ENCODE measurements at places on chromosomes 16 and 17.

- DNase-seq, result no peak
Measured at GRCh38 chr17:16913463-16913862, 58.5 kb downstream of the TNFRSF13B start.

- no peak for DNase-seq
Measured at GRCh38 chr17:10130677-10131076, 67.7 kb downstream of the GAS7 start.

DNA sequence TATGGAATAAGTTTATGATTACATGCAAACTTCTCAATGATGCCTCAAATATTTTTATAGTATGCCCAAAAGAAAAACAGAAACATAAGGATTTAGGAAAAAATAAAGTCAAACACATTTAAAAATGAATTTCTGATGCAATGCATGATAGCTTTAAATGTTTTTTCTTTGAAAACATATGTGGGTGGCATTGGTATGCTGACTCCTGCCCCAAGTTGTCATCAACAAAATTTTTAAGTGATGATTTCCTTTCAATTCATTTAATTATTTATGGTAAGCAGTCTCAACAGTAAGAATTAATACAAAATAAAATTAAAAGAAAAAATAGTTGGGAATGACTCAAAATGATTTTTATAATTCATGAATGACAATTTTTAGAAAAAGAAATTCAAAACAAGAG, 104.9 kb downstream of the CEP112 start:
- DNase-seq, result peak; percentile 8

DNA sequence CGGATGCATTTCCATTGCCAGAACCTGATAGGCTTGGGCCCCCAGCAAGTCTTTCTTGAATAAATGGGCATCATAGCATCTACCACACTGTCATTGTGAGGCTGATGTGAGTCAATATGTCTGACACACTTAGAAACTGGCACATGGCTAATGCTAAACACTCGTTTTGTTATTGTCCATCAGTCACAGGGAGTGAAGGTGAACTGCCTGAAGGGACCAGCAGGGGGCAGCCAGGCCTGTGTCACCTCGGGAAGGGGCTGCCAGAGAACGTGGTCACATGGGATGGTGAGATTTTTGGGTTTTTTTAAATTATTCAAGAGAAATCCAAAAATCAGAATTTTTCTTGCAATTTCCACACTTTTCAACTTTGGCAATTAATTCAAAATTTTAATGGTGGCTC, 831 bp upstream of the RCVRN start:
- DNase-seq, result no peak

- no peak for DNase-seq
Measured at GRCh38 chr17:73492821-73493814, 151.1 kb downstream of the SDK2 start.

GRCh38 chr17:81994593-81995462, 17.4 kb downstream of the ASPSCR1 start:
- no peak for DNase-seq

- DNase-seq, result no peak
Measured at GRCh38 chr16:53428681-53429080, 5.6 kb upstream of the RBL2 start.

DNA sequence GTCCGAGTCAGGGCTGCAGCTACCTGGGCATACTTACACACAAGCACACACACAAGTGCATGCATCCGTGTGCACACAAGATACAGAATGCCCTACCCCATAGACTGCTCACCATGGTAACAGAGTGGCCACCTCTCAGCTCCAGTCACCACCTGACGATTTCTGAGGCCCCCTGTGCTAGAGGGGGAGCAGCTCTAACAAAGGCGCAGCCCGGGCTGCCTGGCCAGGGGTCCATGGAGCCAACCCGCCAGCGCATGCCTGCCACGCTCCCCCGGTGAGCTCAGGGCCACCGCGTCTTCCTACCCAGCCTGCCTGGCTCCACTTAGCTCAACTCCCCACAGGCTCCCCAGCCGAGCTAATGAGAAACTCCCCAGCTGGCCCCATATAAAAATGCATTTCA, 75.5 kb downstream of the ZNF423 start:
- DNase-seq, result no peak

DNA sequence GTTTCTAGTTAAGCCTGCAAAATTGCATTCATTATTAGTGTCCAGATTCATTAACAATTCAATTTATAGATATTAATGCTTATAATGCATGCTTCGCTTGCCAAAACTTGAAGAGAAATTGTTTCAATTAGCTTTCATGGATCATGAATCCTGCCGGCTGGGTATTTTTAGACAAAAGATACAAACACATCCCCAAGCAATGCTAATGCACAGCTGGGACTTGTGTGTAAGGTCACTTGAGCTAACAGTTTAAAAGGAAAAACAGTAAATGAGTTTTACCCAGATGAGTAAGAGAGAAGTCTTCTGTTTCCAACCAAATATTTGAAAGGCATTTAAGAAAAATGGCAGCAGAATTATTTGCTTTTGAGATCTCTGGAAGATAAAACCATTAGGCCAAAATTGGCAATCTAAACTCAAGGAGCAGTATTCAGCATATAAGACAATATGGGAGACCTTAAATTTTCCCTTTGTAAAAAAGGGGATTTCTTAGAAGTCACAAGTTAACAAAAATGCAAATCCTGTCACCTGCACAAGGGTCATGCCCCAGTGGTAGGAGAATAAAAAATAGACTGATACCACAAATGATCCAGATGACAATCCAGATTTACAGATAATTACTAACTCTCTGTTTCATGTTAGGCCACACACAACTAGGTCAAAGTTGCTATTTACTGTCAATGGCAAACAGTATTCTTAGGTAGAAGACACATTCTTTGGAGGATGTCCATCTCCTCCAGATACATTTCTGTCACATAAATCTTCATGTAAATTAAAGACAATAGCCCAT, 418.4 kb upstream of the PMFBP1 start:
- DNase-seq, result no peak

- no peak for DNase-seq
Measured at GRCh38 chr16:79482011-79482410, 118.5 kb downstream of the MAF start.

DNA sequence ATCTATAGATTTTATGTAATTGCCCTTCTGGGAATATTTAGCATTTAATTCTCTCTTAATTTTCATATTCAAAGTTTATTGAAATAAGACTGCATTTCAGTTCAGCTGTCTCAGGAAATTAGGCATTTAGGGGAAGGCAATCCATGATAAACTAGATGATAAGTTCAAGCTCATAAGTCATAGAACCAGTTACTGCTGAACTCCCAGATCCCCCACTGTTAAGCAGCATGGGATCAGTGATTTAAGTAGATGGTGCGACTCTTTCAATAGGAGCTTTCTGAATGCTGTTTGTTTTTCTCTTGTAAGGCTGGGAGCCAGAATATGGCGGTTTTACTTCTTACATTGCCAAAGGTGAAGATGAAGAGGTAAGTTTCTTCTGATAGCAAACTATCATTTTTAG, 23.8 kb downstream of the OGFOD1 start:
- no peak for DNase-seq

DNA sequence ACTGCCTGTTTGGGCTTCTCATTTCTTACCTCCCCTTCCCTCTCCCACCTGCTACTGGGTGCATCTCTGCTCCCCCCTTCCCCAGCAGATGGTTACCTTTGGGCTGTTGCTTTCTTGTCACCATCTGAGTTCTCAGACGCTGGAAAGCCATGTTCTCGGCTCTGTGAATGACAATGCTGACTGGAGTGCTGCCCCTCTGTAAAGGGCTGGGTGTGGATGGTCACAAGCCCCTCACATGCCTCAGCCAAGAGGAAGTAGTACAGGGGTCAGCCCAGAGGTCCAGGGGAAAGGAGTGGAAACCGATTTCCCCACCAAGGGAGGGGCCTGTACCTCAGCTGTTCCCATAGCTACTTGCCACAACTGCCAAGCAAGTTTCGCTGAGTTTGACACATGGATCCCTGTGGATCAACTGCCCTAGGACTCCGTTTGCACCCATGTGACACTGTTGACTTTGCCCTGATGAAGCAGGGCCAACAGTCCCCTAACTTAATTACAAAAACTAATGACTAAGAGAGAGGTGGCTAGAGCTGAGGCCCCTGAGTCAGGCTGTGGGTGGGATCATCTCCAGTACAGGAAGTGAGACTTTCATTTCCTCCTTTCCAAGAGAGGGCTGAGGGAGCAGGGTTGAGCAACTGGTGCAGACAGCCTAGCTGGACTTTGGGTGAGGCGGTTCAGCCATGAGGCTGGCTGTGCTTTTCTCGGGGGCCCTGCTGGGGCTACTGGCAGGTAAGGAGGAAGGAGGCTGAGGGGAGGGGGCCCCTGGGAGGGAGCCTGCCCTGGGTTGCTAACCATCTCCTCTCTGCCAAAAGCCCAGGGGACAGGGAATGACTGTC, at the start of gene CD68:
TSS of gene CD68 (plus strand) at position 638 of the 833 bp plus-strand sequence. CDS start at position 678, 40 bp downstream.
- DNase-seq, result peak; percentile 85

DNA sequence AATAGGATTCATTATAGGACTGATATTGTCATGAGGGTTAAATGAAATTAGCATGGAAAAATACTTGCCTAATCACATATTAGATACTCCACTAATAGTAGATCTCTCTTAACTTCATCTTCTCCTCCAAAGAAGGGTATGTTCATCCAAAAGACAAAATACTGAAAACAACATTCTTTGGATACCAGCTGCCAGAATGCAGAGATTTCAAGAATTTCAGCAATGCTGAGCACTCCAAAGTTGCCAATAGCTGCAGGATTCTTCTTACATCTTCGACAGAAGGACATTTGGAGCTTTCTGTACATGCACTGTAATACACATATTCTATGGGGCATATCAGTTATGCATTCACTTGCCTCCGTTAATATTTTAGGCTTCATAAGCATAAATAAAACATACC, 436.5 kb downstream of the HAPSTR1 start:
- DNase-seq, result no peak

GRCh38 chr17:49471089-49471683, 23.9 kb upstream of the NGFR start:
- DNase-seq, result no peak

DNA sequence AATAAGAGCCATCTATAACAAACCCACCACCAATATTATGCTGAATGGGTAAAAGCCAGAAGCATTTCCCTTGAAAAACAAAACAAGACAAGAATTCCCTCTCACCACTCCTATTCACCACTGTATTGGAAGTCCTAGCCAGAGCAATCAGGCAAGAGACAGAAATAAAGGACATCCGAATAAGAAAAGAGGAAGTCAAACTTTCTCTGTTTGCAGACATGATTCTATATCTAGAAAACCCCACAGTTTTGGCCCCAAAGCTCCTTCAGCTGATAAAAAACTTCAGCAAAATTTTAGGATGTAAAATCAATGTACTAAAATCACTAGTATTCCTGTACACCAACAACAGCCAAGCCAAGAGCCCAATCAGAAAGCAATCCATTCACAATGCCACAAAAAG, 271.8 kb upstream of the AXIN2 start:
- no peak for DNase-seq

DNA sequence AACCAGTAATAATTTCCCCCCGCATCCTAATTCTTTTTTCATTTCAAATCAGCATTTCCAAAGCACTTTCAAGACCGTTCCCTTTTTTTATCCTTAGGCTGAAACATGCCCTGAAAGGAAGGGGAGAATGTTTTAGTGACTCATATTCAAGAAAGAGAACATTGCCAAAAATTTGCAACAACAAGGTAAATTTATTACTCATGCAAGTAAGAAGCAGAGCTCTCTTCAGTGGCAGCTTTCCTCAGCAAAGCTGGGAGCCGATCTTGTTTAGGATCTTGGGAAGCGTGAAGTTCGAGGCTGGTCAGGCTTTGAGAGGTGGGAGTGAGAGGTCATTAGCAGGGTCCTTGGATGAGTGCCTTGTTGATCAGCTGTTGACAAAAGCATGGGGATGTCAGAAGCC, 129.5 kb downstream of the PRKCA start:
- DNase-seq, result peak; percentile 64

DNA sequence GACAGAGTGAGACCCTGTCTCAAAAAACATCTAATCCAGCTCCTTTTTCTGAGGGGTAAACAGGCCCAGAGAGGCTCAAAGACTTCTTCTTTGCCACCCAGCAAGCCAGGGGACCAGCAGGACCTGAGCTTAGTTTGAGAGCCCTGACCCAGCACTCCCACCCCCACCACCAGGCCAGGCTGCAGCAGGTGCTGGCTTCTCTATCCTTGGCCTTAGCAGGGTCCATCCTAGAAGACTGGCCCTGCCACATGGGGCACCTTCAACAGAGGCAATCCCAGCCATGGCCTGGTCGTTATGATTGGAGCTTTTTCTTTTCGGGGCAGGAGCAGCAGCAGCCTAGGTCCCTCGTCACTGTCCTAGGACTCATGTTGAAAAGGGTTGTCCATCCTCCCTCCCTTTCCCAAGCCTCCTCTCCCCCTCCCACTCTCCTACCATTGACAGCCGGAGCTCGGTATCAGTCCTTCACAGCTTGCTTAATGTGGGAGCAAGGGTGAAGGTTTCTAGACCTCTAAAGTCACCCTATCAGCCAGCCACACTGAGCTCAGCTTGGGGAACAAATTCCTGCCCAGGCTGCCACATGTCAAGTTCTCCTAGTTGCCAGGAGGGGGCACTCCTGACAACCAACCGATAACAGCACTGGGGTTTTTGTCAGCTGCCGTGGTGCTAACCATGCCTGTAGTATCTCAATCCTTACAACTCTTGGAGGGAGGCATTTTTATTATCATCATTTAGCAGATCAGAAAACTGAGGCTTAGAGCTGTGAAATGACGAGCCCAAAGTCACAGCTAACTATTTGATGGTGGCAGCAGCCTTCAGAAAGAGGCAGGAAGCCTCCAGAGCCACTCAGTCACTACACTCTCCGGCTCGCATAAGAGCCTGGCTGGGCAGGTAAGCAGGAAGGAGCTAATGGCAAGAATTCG, 11.2 kb downstream of the MRPL27 start:
- peak; percentile 32 for DNase-seq

- DNase-seq, result no peak
Measured at GRCh38 chr17:15944759-15945526, at the start of gene ADORA2B. ADORA2B (plus strand) TSS chr17:15945130; CDS start chr17:15945249, 119 bp downstream.

GRCh38 chr17:2230877-2231276, 72.7 kb downstream of the SMG6 start:
- DNase-seq, result no peak
